ENCODE measurements at places on chromosomes 13 and 19. TPM values are rescaled to one million over a fixed set of nuclear protein-coding genes. Genes with fewer than 3 reads are reported as not detected.

Gene SULT2A1
- not detected for total RNA-seq

Gene ZNF814
- 12.7 TPM for total RNA-seq

Gene NLRP9
- total RNA-seq, result not detected

Gene CD209
- 14.2 TPM for total RNA-seq

Gene ISYNA1
- total RNA-seq, result 143 TPM

Gene RGL3
- total RNA-seq, result 47.4 TPM

DNA sequence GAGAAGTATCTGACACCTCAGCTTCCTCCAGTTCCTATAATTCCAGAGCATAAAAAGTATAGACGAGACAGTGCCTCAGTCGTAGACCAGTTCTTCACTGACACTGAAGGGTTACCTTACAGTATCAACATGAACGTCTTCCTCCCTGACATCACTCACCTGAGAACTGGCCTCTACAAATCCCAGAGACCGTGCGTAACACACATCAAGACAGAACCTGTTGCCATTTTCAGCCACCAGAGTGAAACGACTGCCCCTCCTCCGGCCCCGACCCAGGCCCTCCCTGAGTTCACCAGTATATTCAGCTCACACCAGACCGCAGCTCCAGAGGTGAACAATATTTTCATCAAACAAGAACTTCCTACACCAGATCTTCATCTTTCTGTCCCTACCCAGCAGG is 3.1 kb downstream of the KLF5 start:
- no peaks in the 10 kb centered on the region for H3K36me3 ChIP-seq
- DNase-seq, result no peak
- no peak overlapping the region for H3K4me3 ChIP-seq

- H3K36me3 ChIP-seq, result no peaks in the 10 kb centered on the region
- H3K4me3 ChIP-seq, result no peak overlapping the region
- H3K4me1 ChIP-seq, result no peaks in the 10 kb centered on the region
- H3K27me3 ChIP-seq, result no peaks in the 10 kb centered on the region
These were observed 4.3 kb downstream of the CYP2B6 start for GRCh38 chr19:40995355-40995754.

GRCh38 chr13:79044415-79044814 is 361.6 kb downstream of the RBM26 start:
- no peak overlapping the region for H3K4me3 ChIP-seq
- no peak overlapping the region for H3K27ac ChIP-seq
- no peaks in the 10 kb centered on the region for H3K27me3 ChIP-seq

GRCh38 chr13:91162180-91162579 is 185.3 kb upstream of the MIR17HG start:
- H3K36me3 ChIP-seq, result no peaks in the 10 kb centered on the region
- no peaks in the 10 kb centered on the region for H3K27me3 ChIP-seq
- no peaks in the 10 kb centered on the region for H3K4me1 ChIP-seq
- no peak overlapping the region for H3K4me3 ChIP-seq
- no peak for DNase-seq

- peaks cover 63% of the 10 kb centered on the region for H3K36me3 ChIP-seq
- H3K27me3 ChIP-seq, result no peaks in the 10 kb centered on the region
- no peak for DNase-seq
- no peaks in the 10 kb centered on the region for H3K4me1 ChIP-seq
- no peak overlapping the region for H3K27ac ChIP-seq
These were observed 42.1 kb upstream of the C13orf46 start for GRCh38 chr13:114015969-114016295.

DNA sequence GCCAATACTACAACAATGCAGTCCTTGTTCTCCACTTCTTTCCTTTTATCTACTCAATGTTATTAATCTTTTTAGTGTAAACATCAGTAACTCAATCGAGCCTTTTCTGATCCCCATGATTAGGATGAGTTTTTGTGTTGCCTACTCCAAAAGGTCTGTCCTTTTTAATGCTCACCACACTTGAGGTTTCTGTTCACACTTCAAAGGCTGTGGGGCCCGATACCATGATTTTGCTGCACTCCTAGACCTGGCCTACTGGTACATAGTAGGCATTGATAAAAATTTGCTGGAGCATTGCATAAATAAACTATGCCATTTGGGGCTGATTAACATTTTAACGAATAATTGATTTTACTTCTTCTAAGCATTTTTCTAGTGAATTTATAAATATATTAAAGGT is 125.4 kb upstream of the KLF12 start:
- peaks cover 13% of the 10 kb centered on the region for H3K4me1 ChIP-seq
- H3K36me3 ChIP-seq, result no peaks in the 10 kb centered on the region
- H3K27ac ChIP-seq, result no peak overlapping the region
- no peaks in the 10 kb centered on the region for H3K27me3 ChIP-seq
- H3K4me3 ChIP-seq, result no peak overlapping the region
- no peak for DNase-seq

GRCh38 chr19:16363852-16364230 is 39.2 kb downstream of the KLF2 start:
- H3K36me3 ChIP-seq, result no peaks in the 10 kb centered on the region
- no peak for DNase-seq
- no peaks in the 10 kb centered on the region for H3K4me1 ChIP-seq

GRCh38 chr13:23919006-23919405 is 21.7 kb upstream of the C1QTNF9B start:
- H3K27ac ChIP-seq, result no peak overlapping the region
- no peak for DNase-seq
- no peaks in the 10 kb centered on the region for H3K27me3 ChIP-seq
- H3K36me3 ChIP-seq, result no peaks in the 10 kb centered on the region
- no peaks in the 10 kb centered on the region for H3K4me1 ChIP-seq
- no peak overlapping the region for H3K4me3 ChIP-seq

- no peak overlapping the region for H3K4me3 ChIP-seq
- no peaks in the 10 kb centered on the region for H3K36me3 ChIP-seq
- no peak overlapping the region for H3K27ac ChIP-seq
- peaks cover 27% of the 10 kb centered on the region for H3K4me1 ChIP-seq
These were observed 3.1 kb downstream of the CD320 start for GRCh38 chr19:8304841-8305621.

- no peak overlapping the region for H3K4me3 ChIP-seq
- no peaks in the 10 kb centered on the region for H3K36me3 ChIP-seq
- peaks cover 18% of the 10 kb centered on the region for H3K4me1 ChIP-seq
- H3K27ac ChIP-seq, result no peak overlapping the region
These were observed 26.4 kb upstream of the SCEL start for GRCh38 chr13:77508959-77509620.

- peaks cover 9% of the 10 kb centered on the region for H3K36me3 ChIP-seq
- DNase-seq, result peak; percentile 76
- peaks cover 19% of the 10 kb centered on the region for H3K4me1 ChIP-seq
- H3K4me3 ChIP-seq, result peak within 1 kb of the TSS; percentile 86
These were observed at the start of gene CNN1 for GRCh38 chr19:11538232-11539036. TSS of gene CNN1 (plus strand) at chr19:11538851. CDS start at chr19:11538928, 77 bp downstream.

DNA sequence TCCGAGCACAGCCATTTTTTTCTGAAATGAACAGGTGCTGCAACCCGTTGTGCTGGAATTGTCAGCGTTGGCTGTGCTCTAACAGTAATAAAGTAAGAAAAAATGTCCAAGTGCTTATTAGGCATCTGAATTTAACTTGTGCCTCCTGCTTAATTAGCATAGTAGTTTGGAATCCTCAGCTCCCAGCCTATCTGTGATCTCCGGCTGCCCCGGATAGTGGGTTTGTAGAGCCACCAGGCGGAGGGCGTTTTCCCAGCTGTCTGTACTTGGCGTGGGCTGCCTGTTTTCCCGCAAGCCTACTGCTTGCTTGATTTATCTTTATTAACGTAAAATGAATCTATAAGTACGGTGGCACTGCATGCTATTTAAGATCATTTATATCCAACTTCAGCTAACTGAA is 137.9 kb downstream of the MTUS2 start:
- no peak overlapping the region for H3K4me3 ChIP-seq
- H3K27ac ChIP-seq, result no peak overlapping the region
- H3K4me1 ChIP-seq, result peaks cover 7% of the 10 kb centered on the region
- no peaks in the 10 kb centered on the region for H3K27me3 ChIP-seq

DNA sequence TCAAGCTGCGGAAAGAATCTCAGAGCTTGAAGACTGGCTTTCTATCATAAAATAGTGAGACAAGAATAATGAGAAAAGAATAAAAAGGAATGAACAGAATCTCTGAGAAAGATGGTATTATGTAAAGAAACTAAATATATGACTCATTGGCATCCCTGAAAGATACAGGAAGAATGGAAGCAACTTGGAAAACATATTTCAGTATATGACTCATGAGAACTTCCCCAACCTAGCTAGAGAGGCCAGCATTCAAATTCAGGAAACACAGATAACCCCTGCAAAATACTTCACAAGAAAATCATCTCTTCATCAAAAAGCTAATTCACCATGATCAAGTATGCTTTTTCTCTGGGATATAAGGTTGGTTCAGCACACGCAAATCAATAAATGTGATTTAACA is 2318.0 kb downstream of the PCDH9 start:
- no peak overlapping the region for H3K27ac ChIP-seq
- no peak overlapping the region for H3K4me3 ChIP-seq
- no peaks in the 10 kb centered on the region for H3K4me1 ChIP-seq
- no peaks in the 10 kb centered on the region for H3K36me3 ChIP-seq

DNA sequence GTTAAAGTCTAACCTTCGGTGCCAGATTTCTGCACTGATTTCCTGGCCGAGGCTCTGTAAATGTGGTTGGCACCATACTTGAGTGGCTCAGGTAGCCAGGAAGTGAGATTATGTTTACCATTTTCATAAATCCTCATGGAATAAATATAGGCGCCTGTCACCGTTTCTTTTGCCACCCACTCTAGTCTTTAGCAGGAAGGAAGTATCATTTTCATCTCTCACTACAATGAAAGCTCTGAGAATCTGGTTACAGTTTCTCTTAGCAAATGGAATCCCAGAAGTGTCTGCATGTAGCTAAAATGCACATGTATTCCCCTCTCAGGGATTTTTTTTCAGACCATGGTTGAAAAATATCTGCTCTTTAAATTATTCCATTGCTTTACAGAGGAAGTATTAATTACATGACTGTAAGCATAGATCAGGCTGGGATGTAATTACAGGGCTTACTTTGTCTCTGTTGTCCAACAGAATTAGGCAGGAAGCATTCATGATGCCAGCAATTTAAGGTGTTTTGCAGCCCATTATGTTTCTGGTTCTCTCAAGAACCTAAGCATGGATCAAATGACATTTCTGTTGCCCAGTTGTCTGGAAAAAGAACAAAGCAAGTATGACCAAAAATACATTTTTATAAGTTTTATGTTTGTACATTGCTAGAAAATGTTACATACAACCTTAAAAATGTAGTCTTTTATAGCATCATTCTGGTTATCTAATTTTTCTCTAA is 221.7 kb upstream of the SPRY2 start:
- H3K27me3 ChIP-seq, result no peaks in the 10 kb centered on the region
- DNase-seq, result no peak
- no peak overlapping the region for H3K4me3 ChIP-seq
- H3K27ac ChIP-seq, result no peak overlapping the region
- peaks cover 3% of the 10 kb centered on the region for H3K4me1 ChIP-seq

DNA sequence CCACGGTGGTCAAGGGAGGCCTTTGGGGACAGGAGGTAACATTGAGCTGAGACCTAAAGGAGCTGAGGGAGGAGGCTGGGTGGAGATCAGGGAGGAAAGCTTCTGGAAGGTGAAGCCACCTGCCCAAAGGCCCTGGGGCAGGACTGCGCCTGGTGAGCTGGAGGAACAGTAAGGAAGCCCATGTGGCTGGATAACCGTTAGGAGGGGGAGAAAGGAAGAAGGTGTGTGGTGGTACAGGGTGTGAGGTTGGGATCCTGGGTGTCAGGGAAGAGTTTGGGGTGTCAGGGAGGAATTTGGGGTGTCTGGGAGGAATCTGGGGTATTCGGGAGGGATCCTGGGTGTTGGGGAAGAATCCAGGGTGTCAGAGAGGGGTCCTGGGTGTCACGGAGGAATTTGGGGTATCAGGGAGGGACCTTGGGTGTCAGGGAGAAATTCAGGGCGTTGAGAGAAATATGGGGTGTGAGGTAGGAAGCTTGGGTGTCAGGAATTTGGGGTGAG is 695 bp downstream of the TICAM1 start:
- H3K4me3 ChIP-seq, result peak overlapping the region; percentile 93
- H3K27ac ChIP-seq, result peak overlapping the region; percentile 94
- no peaks in the 10 kb centered on the region for H3K36me3 ChIP-seq
- peaks cover 16% of the 10 kb centered on the region for H3K4me1 ChIP-seq

GRCh38 chr19:51096473-51097165 is 11.6 kb downstream of the CTU1 start:
- no peaks in the 10 kb centered on the region for H3K4me1 ChIP-seq
- H3K27me3 ChIP-seq, result no peaks in the 10 kb centered on the region
- no peaks in the 10 kb centered on the region for H3K36me3 ChIP-seq
- no peak for DNase-seq
